ENCODE measurements at places on chromosomes 5 and 9.

DNA sequence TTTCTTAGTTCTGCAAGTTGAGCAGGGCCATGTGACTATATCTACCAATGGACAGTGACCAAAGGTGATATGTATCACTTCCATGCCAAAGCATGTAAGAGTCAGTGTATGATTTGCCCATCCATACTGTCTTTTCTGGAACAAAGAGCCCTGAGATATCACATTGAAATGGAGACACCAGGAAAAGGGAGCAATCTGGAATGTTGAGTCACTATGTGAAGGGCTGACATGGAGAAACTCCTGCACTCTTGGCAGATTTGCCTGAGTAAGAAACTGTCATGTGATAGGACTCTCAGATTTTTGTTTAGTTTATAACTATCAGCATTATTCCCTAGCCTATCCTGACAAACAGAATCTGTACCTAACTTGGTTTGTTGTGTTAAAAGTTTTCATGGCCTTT, 29.8 kb upstream of the TMEM161B start:
- DNase-seq: no peak

GRCh38 chr9:34271265-34272006, 57.6 kb downstream of the KIF24 start:
- no peak for DNase-seq

GRCh38 chr5:88785746-88786565, 97.0 kb downstream of the MEF2C start:
- no peak for DNase-seq

DNA sequence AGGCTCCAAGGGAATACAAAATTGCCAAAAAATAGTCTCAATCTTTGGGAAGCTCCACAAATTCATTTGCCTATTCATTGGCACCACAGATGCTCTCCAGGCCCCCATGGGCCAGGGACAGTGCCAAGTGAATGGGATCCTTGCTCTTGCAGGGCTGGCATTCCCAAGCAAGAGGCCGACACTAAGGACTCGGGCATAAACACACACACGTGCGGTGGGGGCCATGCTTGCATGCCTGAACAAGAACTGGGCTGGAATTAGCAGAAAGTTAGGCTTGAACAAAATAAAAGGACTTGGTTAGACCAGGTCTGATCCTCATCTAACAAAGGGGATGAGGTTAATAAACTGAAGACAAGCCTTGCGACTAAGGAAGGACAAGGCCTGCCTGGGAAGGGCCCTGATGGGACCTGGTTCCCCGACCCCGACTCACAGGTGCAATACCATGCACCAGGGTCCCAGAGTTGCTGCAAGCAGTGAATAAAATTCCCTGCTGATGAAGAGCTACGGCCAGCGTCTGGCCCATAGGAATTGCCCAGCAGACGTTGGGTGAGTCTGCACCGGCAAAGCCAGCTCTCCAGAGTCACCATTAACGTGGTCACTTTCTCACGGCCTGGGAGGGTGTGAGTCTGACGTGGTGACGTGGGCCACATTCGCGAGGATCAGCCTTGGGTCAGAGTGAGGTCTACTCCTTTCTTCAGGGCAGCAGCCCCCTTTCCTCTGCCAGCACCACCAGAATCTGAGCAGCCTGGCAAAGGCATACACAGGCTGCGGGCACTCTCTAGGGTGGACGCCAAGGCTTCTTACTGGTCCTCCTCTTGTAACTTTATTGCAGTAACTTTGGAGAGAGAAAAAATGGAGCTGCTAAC, 77.4 kb upstream of the FCN1 start:
- no peak for DNase-seq

- DNase-seq: no peak
Measured at GRCh38 chr5:61167382-61167781, 5.1 kb upstream of the SMIM15 start.

DNA sequence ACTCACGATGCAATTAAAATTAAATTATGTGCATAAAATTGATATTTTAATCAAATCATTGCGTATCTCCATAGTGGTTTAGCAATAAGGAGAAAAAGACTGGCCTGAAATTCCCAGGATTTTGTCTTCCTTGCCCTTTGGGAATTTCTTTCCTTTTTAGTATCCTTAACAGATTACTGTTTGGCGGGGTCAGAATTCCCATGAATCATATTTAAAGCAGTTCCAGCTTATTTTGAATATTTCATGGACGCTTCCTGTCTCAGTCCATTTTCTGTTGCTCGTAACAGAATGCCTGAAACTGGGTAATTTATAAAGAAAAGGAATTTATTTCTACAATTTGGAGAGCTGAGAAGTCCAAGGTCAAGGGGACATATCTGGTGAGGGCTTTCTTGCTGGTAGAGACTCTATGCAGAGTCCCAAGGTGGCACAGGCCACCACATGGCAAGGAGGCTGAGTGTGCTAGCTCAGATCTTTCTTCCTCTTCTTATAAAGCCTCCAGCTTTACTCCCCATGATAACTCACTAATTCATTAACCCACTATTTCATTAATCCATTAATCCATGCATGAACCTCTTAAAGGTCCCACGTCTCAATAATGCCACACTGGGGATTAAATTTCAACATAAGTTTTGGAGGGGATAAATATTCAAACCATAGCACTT, 37.8 kb downstream of the CDH6 start:
- DNase-seq: no peak

- DNase-seq: no peak
Measured at GRCh38 chr5:113119246-113119924, 142.8 kb downstream of the DCP2 start.

DNA sequence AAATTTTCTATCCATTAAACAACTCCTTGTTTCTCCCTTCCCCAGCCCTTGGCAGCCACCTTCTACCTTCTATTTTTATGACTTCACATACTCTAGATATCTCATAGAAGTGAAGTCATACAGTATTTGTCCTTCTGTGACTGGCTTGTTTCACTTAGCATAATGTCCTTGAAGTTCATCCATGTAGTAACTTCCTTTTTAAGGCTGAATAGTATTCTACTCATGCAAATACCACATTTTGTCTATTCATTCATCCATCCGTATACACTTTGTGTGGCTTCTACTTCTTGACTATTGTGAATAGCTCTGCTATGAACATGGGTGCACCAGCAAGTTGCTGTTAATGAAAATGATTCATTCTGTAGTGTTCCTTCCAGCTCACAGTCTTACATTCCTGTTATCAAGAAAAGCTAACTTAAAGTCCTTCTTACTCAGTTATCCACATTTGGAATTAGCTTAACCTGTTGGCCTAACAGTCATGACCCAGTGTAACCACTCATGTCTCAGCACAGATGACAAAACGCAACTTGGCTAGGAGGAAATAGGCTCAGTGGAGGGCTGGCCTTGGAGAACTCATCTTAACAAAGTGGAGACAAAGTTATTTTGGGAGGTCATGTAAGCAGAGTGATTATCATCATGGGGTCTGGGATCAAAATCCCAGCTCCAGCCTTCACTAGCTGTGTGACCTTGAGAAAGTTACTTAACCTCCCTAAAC, 129.7 kb upstream of the MAP3K1 start:
- DNase-seq: no peak

DNA sequence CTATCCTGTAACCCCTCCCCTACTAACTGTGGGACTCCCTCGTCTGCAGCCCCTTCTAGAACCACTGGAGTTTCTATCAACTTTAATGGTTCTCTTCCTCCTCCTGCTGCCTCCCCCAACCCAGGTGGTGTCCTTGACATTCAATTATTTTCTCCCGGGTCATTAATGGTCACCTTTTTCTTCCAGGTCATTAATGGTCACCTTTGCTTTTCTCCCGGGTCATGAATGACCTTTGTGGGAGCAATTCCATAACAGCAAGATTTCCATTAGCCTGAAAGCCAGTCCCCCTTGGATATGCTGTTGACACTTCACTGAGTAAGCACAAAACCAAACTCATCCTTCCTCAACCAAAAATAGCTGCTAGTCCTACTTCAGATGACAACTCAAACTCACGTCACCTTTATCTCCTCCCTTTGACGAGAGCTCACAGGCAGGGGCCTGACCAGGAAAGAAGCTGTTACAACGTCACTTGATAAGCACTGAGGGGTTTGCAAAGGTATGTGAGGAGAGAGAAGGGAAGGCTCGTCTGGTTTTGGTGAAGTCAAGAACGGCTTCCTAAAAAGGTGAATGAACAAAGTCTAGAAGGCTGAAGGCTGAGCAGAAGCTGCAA, 10.9 kb downstream of the CCDC127 start:
- no peak for DNase-seq

- DNase-seq: no peak
Measured at GRCh38 chr5:160187091-160187490, 42.2 kb upstream of the FABP6 start.

- DNase-seq: no peak
Measured at GRCh38 chr5:174145821-174146220, 100.3 kb downstream of the NSG2 start.

DNA sequence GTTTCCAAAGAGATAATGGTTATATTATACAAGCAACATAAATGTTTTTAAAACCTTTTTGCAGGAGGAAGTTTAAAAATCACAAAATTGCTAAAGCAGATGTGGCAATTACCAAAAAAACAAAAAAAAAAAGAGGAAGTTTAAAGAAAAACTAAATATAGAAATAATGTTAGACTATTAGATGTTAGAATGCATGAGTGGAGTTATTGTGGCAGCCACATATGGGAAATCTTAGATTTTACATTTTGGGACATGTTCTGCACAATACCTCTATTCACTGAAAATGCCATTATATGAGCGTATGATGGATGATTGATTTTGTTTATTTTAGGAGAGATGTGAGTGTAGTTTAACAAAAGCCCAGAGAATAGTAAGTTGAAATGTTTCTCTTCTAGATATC, 31.2 kb upstream of the DTWD2 start:
- no peak for DNase-seq

DNA sequence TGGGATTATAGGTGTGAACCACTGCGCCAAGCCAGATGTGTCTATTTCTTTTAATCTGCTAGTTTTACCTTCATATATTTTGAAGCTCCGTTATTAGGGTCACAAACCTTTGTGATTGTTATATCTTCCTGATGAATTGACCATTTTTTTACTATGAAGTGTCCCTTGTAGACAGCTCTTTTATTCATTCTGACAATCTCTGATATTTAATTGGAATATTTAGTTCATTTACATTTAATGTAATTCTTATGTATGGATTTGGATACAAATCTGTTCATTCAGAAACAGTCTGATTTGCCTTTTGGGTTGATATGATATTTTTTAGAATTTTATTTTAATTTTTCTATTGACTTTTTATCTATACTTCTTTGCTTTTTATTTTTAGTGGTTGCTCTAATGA, 17.2 kb downstream of the ERCC6L2 start:
- no peak for DNase-seq

DNA sequence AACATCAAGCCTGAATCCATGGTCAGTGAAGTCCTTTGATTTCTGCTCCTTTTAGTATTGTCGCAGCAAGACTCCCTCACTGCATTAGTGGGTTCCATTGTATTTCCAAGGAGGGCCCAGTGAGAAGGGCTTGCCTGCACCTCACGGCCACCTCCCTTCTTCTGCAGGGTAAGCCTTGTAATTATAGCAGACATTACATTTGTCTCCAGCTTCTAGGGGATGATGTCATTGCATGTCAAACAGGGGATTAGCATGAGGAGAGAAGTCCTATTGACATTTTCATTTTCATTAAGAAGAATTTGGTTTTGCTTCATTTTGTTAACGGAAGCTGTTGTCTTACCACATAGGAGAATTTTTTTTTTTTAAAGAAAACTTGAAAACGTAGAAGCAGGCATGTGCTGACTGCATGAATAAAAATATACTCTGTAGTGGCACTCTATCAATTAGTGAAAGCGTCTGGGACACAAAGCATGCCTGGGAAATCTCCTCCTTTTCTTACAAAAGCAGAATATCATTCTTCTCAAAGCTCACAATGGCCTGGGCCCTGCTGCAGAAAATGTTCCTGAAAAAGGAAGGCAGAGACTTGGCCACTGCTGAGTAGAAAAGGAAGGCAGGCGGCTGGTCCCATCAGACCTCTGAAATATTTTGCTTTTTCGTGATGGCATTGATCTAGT, 27.1 kb downstream of the MAP1B start:
- no peak for DNase-seq

DNA sequence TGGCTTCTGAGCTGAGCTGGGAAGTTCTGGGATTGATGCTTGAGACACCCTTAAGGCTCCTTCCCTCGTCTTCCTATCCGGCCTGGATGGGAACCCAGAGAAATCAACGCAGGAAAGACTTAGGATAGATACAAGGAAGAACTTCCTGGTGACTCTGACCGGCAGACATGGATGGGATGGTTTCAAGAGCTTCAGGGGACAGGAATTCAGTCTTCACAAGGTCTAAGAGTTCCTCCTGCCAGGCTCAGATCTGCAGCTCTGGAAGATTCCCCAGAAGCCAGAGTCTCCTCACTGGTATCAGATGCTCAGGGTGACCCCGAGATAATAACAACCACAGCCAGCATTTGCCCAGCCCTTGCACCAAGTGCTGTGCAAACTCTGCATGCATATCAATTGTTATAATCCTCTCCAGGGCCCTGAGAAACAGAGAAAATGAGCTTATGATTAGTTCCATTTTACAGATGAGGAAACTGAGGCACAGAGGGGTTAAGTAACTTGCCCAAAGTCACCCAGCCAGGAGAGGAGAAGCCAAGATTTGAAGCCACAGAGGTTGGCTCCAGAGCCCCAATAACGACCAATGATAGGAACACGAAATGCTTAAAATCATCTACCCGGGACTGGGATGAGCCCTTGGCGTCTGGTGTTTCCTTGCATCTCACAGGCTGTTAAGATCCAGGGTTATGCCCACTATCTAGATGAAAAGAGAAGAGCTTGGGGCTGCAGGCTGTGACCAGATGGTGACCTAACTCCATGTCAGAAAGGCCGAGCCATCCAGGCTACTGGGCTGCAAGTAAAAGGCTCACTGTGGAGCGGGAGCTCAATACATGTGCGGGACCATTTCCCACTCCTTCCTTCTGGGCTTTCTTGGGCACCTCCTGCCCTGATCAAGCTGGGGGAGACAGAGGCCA, 119.8 kb downstream of the C9orf50 start:
- DNase-seq: no peak

GRCh38 chr9:92986176-92987119, 39.1 kb downstream of the FGD3 start:
- DNase-seq: no peak

- no peak for DNase-seq
Measured at GRCh38 chr5:178423431-178423830, 166.8 kb downstream of the COL23A1 start.

GRCh38 chr5:121741156-121741555, 110.5 kb upstream of the FTMT start:
- no peak for DNase-seq

DNA sequence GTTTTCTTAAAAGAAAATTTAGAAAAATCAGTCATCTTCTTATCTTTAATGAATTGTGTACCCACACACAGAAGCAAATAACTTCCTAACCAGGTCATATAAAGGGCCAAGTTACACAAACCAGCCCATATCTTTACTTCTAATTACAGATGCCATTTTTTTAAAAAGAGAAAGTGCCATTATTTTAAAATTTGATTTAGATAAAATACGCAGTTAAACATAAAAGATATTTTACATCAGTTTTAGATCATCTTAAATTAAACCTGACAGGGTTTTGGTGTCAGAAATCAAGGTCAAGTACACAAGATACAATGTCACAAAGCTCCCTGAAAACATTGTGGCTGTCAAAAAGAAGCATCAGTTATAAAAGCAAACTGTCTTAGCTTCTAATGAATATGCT, 129.4 kb downstream of the GNA14 start:
- no peak for DNase-seq

GRCh38 chr5:87499478-87500410, 87.0 kb upstream of the CCNH start:
- no peak for DNase-seq

Data from stimulated activated CD4-positive, alpha-beta T cell treated with anti-CD3 and anti-CD28 coated beads, TNF-alpha, amount 100 ng/mL, for 1 hour (primary cell).